ENCODE measurements at places on chromosomes 7 and 10.

DNA sequence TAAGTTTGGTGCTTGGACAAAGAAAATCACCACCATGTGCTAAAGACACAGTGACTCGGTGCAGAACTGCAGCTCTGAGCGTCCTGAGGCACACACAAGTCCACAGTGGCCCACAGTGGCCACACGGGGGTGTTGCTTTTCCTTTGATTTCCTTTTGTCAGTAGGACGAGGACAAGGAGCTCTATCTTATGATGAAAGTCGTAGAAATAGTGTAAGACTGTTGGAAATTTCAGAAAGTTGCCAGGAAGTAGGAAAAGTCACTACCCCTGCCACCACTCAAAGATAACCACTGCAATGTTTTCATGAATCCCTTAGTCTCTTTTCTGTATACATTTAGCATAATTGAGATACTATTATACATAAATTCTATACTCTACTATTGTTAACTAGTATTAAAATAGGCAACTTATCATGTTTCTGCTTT, 146.0 kb downstream of the TNS3 start:
- peak; percentile 78 for DNase-seq

DNA sequence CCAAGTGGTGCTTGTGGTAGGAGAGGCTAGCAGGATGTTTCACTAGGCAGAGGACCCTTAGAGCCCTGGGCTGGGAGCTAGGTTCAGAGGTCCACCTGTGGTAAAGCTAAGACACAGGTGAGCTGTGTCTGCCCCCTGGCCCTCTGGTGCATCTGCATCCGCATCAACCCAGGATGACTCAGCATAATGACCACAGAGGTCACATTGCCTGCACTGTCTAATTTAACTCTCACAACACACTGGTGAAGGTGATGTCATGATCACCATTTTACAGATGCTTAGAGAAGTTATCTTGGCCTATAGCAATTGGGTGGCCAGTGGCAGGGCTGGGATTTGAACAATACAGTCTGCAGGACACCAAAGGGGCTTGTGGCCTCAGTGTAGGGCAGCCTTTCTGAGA, 33.1 kb downstream of the HABP2 start:
- DNase-seq: no peak

DNA sequence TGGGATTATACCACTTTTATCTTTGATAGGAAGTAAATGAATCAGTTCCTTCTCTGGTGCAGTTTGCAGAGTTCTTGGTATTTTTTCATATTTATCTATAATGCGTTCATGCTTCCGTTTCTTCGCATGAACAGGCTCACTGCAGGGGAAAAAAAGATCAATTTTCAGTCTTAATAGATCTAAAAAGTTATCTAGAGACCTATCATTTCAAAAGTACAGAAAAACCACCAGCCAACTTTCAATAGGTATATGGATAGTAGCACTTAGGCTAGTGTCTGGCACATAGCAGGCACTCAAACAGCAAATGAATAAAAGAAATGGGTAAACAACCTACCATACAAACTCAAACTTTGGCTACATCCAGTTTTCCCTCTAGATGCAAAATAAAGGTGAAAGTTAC, 5.5 kb downstream of the NOC3L start:
- DNase-seq: no peak

GRCh38 chr10:6743291-6743849, 163.3 kb upstream of the PRKCQ start:
- no peak for DNase-seq

GRCh38 chr10:73495226-73495883, 469 bp downstream of the PPP3CB start:
- DNase-seq: peak; percentile 90

DNA sequence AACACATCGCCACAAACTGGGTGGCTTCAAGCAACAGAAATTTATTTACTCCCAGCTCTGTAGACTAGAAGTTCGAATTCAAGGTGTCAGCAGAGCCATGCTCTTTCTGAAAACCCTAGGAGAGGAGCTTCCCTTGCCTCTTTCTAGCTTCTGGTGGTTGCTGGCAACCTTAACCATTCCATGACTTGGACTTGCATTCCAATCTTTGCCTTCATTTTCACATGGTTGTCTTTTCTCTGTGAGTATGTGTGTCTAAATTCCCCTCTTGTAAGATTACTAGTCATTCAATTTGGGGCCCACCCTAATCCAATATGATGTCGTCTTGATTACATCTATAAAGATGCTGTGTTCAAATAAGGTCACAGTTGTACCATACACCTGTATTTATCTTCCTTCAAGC, 65.9 kb upstream of the PRKG1 start:
- no peak for DNase-seq

DNA sequence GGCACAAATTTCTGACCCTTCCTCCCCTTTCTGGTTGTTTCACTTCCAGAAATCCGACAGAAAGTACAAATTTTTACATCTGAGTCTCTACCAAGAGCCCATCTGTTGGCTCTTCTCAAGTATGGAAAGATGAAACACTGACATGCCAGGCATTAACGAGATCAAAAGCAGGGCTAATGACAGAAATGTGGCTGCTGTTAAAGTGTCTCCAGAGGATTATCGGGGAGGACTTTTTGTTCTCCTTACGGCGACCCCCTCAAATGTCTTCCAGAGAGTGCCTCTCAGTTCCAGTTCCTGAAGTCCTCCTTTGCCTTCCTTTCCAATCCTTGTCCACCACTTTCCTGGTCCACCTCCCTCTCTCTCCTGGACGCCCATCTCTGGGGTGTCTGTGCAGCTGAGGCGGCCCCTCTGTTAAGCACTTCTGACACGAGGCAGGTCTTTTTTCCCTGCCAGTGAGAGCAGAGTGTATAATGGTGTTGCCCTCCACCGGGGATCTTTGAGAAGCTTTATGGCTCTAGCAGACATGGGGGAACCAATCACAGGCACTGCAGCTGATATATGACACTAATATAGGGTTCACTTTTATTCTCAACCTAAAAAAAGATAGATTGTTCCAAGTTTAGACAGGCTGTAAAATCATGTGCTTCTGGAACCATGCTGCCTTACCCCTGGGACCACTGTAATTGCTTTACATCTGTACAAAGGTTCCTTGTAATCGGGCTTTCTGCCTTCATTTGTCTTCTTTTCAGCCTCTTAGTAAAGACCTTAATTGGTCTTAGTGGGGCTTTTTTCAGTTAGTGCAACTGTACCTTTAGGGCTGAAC, 757.1 kb downstream of the AUTS2 start:
- DNase-seq: no peak

DNA sequence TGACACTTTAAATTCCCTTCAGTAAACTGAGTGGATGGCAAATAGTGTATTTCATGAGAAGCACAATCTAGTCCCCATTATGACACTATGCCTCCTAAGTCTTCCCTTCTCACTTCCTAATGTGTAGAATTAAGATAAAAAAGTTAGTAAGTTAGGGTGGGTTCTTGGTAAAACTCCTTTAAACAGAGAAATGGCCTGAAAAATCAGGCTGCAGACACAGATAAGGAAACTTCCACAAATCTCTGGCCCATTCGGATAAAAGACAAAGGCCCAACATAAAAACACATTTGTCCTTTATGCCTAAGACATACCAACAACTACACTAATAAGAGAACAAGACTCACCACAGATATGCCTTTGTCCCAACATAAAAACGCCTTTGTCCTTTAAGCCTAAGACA, 21.5 kb downstream of the AKR1C8 start:
- DNase-seq: no peak

DNA sequence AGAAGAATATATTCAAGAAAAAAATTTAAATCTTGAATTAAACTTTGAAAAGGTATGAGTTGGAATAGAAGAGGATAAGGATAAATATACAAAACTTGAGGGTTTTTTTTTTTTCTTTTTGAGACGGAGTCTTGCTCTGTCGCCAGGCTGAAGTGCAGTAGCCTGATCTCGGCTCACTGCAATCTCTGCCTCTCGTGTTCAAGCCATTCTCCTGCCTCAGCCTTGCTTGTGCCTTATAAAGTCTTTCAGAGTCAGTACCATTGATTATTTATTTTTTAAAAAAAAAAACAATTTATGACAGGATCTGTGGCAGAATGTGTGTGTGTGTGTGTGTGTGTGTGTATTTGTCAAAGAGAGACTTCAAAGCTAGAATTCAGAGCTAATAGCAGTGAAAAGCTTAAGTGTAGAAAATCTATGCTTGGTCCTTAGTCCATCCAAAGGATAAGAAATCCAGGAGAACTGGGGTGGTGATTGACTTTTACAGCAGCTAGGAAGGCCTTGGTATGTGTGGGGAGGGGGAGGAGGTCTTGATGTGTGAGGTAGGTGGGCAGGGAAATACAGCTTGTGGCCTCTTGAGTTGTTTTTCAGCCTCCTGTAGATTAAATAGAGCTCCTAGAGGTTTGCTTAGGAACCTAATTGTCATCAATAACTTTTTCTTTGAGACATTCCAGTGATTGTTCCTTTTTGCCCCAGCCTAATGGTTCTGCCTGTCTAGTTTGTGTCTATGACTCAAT, 2.4 kb downstream of the HECTD2 start:
- no peak for DNase-seq

DNA sequence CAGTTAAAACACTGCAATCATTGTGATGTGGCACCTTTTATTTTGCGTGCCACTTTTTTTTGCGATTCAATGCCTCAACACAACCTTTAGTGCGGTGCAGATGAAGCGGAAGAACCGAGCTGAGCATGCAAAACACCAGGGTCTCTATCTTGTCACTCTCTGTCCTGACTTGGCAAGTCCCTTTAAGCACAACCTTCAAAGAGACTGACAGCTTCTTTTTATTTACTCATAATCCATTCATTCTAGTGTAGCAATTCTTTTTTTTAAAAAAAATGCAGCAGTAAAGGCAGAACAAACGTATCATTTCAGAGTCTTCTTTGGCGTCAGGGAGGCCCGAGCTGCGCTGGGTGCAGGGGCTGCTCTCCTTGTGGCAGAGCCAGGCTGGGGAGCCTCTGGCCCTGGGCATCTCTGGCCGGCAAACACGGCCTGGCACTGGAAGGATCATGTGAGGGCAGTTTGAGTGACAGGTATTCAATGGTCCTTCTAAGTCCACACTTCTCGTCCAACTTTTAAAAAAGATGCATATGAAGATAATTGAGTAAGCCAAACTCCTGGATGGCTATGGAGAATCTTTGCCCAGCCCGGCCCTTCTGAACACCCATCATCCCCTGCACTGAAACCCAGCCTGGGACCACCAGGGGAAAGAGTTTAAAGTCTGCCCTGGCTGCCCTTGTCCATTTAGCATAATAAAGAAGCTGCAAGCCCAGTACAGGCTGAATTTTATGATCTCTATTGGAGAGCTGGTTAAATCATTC, 3.9 kb downstream of the PTF1A start:
- DNase-seq: no peak

GRCh38 chr10:48626447-48626846, 21.6 kb upstream of the ARHGAP22 start:
- no peak for DNase-seq

- DNase-seq: no peak
These were observed 15.3 kb downstream of the NKX2-3 start for GRCh38 chr10:99548041-99548530.

GRCh38 chr10:71216751-71217265, 4.4 kb downstream of the UNC5B start:
- DNase-seq: no peak

GRCh38 chr7:46569133-46569465, 648.0 kb upstream of the IGFBP3 start:
- no peak for DNase-seq

DNA sequence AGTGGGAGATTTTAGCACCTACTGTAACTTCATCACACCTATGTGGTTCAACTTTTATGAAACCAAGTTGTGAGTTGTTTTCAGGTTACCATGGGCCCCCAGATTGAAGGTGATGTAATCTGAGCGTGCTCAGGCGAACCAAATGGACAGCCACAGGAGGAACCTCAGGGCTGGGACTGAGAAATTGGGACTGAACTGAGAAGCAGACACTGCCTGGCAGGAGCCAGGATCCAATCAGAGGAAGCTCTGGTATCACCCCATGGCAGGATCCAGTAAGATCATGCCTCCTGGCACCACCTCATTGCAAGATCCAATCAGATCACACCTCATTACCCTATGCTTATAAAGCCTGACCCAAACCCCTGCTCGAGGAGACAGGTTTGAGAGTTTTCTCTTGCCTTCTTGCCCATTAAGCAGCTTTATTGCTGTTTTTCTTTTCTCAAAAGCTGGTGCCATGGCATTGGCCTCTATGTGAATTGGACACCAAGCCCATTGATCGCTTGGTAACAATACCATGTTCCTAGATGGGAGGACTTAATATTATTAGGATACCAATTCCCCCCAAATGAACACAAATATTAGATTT, 43.2 kb upstream of the GDF10 start:
- DNase-seq: no peak

DNA sequence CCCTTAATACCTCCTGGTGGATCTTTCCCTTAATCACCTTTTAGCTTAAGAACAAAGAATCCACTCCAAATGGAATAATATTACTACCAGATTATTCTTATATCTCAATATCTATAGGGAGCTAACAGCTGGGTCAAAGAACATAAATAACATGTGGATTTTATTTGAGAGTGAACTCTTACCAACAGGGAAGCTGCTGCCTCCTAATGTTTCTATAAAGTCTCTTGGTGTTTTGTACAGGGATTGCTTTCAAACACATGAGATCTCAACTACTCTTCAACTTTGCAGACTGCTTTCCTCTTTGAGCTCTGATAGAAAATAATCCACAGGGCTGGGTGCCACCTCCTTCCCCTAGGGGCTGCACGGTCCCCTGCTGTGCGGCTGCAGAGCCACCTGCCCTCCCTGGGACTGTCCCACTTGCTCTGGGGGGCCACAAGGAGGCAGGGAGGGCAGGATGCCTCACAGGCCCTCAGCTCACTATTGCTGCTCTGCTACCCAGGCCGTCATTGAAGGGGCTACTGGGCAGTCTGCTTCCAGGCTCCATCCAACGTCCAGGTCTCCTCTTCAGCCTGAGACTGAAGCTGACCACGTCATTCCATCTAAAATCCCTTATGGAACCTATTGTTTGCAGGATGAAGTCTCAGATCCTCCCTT, 191.2 kb downstream of the CXCL12 start:
- no peak for DNase-seq

DNA sequence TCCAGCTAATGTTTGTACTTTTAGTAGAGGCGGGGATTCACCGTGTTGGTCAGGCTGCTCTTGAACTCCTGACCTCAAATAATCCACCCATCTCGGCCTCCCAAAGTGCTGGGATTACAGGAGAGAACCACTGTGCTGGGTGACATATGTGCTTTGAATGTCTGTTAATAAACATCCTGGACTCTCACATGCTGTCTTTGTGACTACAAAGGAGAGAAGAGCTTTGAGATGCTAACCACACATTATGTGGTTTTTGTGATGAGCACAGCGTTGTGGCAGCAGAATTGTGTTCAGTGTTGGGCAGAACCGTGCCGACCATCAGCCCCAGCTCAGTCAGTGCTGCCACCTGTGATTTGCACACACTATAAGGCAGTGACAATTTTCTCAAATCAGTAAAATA, 500.1 kb upstream of the KLF6 start:
- DNase-seq: no peak

DNA sequence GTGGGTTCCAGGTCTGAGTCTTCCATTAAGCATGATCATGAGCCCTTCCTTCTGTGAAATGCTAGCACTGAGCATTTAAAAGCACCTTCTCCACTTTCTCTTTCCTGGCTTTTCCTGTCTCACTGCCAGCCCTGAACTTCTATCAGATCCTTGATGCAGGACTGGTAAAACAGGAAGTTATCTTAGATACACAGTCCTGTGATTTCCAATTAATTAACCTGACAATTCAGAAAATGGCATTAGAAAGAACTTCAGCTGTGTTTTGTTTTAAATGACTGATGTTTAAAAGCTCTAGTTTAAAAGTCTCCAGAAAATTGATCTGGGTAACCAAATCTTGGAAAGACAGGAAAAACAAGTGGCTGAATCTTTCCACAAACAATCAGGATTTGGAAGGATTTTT, 79.0 kb upstream of the MACROH2A2 start:
- no peak for DNase-seq
